NCI-H774 (cell line): ENCODE measurements at places on chromosomes 16 and 17.

- no peak for DNase-seq
These were observed 870.2 kb upstream of the GOT2 start for GRCh38 chr16:59604354-59604753.

DNA sequence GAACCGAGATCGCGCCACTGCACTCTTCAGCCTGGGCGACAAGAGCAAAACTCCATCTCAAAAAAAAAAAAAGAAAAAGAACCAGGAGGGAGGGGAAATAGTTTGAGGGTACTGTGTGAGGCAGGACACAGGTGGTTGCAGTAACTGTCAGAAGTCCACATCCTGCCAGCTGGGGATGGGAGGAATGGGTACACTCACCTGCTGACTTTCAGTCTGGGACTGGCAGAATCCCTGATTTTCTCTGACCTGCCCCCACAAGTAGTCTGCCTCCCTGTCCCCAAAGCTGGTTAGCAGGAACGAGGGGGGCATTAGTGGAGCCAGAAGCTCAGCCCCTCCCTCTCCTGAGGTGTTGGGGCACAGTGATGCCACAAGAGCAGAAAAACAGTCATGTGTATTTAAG lies 7.1 kb upstream of the ARL5C start:
- no peak for DNase-seq

DNA sequence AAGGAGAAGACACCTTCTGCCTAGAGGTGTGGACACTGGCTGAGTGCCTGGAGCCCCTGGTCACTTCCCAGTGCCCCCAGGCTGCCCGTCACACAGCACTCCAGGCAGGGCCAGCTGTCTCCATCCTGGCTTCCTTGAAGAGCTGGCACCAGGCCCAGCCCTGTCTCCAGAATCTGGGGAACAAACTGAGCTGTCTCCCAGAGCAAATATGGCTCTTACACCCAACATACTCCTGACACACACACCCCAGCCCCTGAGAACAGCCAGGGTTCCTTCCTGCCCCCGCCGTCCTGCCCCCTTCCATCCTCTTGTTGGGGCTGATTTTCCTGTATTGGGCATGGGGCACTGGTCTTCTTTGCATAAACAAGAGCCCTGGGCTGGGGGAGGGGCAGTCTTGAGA lies 9.1 kb downstream of the NHERF1 start:
- no peak for DNase-seq

- DNase-seq: no peak
These were observed 801 bp upstream of the OR4D2 start for GRCh38 chr17:58165981-58166380.

DNA sequence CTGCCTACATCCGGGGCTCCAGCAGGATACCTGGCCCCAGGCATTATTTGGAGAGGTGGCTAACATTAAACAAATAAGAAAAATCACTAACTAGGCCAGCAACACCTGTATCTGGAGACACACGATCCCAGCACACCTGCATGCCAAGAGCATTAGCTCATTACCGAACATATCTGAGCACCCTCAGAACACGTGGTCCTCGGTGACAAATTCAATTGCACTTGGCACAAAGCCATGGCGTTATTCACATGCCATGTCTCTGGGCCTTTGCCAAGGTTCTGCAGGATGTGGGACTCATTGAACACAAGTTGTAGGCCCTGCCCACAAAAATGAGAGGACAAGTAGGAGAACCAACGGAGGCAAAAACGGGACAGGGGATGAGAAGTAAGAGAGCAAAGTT lies 552.3 kb downstream of the TOX3 start:
- peak; percentile 90 for DNase-seq

DNA sequence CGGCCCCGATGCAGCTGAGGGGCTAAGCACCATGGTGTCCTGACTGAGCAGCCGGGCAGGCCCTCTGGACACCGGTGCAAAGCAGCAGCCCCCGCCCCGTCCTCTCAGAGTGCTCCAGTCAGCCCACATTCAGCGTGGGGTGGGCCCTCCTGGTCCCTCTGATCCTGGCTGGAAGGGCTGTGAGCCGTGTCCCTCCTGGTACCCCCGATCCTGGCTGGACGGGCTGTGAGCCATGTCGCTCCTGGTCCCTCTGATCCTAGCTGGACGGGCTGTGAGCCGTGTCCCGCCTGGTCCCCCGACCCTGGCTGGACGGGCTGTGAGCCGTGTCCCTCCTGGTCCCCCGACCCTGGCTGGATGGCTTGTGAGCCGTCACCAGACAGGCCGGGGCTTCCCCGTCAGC lies 26.9 kb upstream of the ACSF3 start:
- DNase-seq: no peak

DNA sequence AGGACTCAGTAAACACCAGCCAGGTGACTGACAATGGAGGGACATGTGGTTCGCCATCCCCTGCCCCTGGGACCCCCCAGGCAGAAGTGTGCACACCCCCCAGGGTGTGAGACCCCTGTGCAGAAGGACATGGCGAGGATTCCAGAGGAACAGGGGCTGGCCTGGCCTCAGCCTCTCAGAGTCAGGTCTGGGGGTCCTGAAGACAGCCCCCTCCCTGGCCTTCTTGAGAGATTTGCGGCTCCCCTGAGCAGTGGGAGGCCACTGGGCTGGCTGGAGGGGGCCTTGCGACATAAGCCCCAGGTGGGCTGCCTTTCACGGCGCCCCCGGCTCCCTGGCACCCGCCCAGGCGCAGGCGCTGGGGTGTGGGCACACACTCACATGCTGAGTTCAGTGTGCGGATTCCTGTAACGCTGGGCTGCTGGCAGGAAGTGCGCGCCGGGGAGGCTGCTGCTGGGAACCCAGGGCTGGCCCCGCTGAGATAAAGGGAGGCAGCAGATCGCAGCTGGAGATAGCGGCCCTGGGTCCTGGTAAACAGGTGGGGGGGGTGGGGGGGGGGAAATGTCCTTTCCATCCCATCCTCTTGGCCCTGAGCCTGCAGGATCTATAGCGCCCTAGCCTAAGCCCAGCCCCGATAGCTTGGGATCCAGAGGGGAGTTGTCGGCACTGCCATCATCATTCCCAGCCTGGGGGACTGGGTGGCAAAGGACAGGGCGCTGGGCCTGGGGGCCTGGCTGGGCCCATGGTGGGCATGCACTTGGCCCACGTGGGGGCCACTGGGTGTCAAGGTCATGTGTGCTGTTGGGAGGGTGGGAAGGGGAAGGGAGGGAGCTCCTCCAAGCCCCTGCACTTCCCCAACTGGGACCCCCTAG lies 27.1 kb downstream of the TMEM235 start:
- peak; percentile 25 for DNase-seq

- no peak for DNase-seq
These were observed 8.2 kb downstream of the FAM117A start for GRCh38 chr17:49755663-49756283.

DNA sequence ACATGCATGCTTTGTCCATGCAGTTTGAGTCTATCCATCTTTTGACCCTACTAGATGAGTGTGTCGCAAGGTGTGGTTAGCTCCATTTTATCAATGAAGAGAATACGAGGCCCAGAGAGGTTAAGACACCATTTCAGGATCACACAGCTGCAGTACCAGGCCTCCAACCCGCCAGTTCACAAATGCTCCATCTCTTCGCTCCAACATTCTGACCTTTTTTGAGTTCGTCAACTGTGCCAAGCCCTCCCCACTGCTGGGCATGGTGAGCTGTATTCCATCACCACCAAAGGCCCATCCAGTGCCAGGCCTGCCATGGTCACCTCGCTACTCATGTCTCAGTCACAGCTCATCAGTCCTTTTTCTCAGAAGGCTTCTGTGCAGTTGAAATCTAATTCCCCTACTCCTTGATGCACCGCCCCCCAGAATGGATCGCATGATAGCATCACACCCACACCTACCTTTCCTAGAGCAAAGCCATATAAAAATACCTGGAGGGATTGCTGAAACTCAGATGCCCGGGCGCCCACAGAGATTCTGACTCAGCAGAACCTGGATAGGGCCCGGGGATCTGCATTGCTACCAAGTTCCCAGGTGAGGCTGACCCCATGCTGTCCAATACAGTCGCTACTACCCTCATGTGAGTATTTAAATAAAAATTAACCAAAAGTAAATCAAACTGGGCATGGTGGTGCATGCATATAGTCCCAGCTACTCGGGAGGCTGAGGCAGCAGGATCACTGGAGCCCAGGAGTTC lies 38.0 kb downstream of the ZNF423 start:
- DNase-seq: no peak

- no peak for DNase-seq
These were observed 217.6 kb upstream of the CA10 start for GRCh38 chr17:52376137-52376536.

DNA sequence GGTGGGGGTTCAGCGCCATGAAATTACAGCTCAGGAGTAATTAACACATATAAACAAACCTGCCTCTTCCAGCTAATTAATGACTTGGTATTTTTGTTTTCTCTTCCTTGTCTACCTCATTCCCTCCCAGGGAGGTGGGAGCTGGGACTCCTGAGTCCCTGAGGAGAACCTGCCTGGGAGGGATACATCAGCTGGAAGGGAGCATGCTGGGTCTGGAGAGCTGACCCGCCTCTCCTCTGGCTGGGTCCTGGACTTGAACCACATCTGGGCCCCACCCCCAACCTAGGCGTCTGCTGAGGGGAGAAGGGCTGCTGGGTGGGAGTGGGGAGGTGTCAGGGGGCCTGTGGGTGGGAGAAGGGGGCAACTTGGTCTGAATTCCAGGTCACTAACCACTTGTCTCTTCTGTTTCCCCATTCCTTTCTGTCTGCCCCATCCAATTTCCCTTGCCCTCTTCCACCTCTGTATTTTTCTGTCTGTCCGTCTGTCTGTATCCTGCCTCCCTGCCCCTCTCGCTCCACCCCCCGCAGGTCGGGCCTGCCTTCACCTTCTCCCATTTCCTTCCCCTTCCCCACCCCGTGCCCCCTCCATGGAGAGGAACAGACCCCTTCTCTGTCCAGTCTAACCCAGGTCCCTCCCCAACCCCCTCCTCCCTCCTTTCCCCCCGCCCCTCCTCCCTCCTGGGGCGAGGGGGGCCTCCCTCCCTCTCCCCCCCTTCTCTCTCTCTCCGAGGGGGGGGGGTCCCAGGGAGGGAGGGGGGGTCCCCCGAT lies at the start of gene NLGN2:
Gene NLGN2 (plus strand): TSS at position 361 of the 767 bp plus-strand sequence. CDS start 411 bp downstream, outside the sequence.
- DNase-seq: no peak

- DNase-seq: no peak
These were observed 966 bp downstream of the MIEN1 start for GRCh38 chr17:39729280-39729851.

DNA sequence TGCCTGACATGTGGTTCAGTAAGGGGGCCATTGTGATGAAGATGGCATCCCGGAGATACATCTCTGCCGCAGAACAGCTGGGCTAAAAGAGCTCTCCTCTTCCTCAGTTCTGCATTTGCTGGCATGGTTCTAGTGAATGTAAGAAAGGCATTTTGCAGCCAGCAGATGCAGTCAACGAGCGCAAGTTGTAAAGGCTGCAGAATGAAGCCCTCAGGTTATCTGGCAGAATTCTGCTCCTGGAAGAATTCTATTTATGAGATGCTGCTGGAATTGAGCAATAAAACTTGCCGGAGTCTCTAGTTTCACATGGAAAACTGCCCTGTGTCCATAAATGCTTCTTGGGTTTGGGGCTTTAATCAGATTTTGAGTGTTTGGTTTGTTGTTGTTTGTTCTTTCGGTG lies 176.8 kb upstream of the HSBP1 start:
- no peak for DNase-seq

DNA sequence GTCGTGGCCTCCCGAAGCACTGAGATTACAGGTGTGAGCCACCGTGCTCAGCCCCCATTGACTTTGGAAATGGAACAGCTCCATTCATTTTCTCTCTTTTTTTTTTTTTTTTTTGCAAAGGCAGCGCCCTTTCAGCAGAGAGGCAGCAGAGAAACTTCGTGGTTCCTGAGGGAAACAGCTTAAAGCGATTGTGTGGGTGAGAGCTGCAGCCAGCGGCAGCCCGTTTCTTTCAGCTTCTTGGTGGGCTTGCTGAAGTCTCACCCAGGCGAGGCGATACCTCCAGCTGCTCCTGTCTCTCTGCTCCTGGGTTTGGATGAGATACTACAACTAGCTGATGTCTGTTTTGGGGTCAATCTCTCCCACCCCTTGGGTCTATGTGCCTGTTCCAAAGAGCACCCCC lies 7.7 kb downstream of the KDM8 start:
- DNase-seq: no peak

DNA sequence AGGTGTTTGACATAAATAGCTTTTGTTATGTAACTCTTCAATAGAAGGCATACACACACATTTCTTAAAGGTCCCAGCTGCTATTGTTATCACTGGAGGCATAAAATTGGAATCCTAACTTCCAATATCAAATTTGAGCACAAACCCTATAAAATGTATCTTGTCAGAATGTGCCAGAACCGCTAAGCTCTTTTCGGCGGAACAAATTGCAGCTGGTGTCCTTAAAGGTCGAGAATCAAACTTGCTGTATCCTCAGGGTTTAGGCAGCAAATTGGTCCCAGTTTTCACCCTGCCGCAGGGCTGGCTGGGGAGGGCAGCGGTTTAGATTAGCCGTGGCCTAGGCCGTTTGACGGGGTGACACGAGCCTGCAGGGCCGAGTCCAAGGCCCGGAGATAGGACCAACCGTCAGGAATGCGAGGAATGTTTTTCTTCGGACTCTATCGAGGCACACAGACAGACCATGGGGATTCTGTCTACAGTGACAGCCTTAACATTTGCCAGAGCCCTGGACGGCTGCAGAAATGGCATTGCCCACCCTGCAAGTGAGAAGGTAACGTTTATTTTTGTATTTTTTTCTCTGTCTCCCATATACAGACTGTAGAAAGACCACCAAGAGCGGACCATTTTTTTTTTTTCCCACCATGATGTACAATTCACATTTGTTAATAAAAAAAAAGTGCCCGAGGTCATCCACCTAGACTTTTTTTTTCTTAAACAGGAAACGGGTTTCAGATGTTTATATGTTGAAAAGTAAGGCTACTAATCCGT lies 297.1 kb downstream of the IRF8 start:
- DNase-seq: no peak

GRCh38 chr16:51753467-51754127 lies 602.5 kb upstream of the SALL1 start:
- no peak for DNase-seq

- no peak for DNase-seq
These were observed 389 bp downstream of the DUS1L start for GRCh38 chr17:82065193-82065637.

GRCh38 chr17:73069164-73069770 lies 23.2 kb downstream of the SLC39A11 start:
- peak; percentile 30 for DNase-seq

DNA sequence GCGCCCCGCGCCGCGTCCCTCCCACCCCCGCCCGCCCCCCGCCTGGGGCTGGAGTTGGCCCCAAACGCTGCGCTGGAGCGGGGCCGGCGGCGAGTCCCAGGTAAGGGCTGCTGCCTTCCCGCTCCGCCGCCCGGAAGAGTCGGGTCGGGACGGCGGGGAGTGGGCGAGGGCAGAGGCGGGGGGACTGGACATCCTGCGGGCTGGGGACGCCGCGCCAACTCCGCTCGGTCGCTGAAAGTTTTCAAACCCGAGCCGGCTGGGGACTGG lies 469 bp downstream of the GPRC5C start:
- DNase-seq: no peak

GRCh38 chr17:80220054-80220735 lies at the start of the genes SGSH and SLC26A11:
TSS of gene SGSH (minus strand) at chr17:80220333. CDS start at chr17:80220313, 20 bp downstream.
TSS of gene SLC26A11 (plus strand) at chr17:80220427. CDS start at chr17:80221561, 1,134 bp downstream.
- DNase-seq: peak; percentile 65

- peak; percentile 3 for DNase-seq
These were observed 5.0 kb upstream of the PRSS54 start for GRCh38 chr16:58299757-58300349.
